ENCODE measurements at places on chromosomes 3 and 15.

- DNase-seq, result no peak
Observed at GRCh38 chr15:70266412-70267121, 168.8 kb upstream of the TLE3 start.

DNA sequence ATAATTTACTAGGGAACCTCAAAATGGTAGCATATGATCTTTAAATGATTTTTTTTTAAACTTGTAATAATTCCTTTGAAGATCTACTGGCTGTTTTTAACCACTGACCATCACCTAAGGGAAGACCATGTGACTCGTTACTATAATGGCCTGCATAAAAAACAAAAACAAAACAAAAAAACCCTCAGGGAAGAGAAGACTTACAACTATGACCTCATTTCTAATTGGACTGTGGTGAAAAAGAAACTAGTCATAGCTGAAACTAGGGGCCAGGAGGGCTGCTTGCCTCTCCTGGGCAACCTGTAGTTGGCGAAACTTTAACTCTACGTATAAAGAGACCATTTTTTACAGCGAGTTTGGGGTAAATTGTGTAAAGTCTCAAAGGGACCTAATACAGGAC, 23.0 kb downstream of the PAQR9 start:
- no peak for DNase-seq

DNA sequence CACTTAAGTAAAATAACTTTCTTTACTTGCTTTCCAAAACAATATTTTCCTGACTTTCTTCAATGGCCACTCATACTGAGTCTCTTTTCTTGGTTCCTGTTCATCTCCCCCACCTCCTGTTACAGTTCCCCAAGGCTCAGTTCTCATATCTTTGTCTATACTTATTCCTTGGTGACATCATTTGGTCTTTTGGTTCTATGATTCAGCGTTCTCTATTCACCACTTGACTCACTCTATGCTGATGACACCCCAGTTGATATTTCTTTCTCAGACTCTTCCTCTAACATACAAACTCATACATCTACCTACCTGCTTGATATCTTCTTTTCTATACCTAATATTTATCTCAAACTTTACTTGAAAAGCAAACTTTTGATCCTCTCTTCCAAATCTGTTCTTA, 85.0 kb upstream of the P3H2 start:
- no peak for DNase-seq

DNA sequence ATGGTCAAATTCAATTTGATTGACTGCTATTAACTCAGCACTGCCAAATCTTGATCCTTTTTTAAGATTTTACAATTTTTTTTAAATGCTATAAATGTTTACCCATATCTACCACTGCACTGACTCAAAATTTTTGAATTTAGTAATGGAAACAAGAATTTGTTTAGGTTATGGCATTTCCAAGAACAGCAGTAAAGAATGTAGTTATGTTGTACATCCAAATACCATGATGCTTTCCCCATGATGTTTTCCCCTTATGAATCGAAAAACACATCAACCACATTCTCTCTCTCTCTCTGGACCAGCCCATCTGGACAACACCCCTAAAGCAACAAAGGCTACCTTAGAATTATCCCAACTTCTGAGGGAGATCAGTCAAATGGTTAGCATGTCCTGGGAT, 14.2 kb downstream of the CHRM5 start:
- no peak for DNase-seq

GRCh38 chr3:167723025-167723512, 11.6 kb downstream of the PDCD10 start:
- no peak for DNase-seq

DNA sequence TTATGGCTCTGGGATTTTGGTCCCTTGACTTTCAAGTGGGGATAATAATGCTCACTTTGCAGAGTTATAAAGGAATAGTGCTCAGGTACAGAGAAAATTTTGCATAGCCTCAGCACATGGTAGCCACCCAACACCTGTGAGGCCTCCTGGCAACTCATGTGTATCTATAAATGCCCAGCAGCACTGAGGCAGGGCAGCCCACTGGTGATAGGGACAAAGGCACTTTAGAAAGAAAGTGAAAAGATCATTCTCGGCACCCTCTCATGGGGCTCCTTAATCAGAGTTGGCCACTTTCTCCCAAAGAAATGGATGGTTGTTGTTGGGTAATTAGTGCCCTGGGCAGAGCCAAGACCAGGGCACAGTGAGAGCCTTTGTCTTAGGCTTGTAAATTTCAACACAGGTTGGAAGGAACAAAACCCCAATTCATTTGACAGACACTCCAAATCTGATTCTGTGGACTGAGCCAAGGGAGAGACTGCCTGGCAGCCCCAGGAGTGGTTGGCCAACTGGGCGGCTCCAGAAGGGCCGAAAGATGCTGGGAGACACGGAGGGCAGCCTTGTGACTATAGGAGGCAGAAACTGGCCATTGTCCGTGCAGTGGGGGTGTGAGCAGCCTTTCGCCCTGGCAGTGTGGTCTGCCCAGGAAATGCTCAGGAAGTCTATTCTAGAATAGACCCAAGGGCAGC, 213.2 kb upstream of the RGMA start:
- DNase-seq, result no peak

All from HTR-8/SVneo (cell line).